ENCODE measurements at places on chromosomes 11 and 22.

DNA sequence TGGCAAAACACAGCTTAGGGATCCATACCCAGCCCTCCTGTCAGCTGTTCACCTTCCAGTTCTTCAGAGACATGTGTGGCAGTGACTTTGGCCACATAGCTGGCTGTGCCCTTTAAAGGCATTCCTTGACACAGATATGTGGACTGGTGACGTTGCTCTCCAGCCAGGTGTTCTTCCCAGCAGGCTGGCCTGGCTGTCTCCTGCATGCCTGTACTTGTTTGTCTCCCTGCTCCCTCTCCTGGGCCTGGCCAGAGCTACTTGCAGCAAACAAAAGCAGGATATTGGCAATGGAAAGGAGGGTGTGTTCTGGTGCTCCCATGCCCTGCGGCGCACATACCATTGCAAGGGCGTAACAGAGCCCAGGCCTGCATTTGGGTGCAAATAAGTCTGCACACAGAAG, 38.3 kb downstream of the PIK3IP1 start:
- DNase-seq = no peak

DNA sequence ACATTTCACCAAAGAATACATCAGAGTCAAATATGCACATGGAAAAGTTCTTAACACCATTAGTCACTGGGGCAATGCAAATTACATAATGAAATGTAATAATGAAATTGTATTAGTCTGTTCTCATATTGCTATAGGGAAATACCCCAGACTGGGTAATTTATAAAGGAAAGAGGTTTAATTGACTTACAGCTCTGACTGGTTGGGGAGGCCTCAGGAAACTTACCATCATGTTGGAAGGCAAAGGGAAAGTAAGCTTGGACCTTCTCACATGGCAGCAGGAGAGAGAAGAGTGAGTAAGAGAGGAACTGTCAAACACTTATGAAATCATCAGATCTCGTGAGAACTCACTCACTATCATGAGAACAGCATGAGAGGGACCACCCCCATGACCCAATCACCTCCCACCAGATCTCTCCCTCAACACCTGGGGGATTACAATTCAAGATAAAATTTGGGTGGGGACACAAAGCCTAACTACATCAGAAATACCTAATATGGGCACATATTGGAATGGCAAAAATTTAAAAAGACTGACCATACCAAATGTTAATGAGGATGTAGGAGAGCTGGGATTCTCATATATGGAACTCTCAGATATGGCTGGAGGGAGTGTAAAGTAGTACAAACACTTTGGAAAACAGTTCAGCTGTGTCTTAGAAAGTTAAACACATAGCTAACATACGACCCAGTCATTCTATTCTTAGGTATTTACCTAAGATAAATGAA, 65.1 kb upstream of the CD44 start:
- no peak for DNase-seq

GRCh38 chr11:122317305-122317704, 201.3 kb upstream of the BLID start:
- DNase-seq = no peak

DNA sequence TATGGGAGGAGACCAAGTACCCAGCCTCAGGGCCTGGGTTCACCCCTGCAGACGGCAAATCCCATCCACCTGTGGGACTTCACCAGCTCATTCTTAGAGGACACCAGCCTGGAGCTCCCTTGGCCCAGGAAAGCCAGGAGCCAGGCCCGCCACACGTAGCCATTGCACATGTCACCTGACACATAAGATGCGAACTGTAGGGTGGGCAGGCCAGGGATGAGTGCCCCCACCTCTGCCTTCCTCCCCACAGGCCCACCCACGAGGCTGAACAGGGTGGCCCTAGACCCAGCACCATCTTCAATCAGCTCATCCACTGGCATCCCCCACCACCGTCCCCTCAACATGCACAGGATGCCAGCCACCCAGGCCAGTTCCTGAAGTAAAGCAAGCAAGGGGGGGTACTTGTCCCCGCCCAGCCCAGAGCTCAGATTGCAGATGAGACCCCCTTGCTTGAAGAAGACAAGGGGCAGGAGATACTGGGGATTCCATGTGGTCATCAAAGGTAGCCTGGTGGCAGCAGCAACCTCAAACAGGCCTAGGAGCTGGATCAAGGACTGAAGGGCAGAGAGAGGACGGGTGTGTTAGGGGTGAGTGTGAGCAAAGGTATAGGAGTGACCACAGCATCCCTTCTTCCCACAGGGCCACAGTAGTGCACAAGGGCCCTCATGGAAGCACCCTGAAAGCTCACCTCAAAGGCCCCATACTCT, 45.6 kb downstream of the IGLL5 start:
- no peak for DNase-seq

DNA sequence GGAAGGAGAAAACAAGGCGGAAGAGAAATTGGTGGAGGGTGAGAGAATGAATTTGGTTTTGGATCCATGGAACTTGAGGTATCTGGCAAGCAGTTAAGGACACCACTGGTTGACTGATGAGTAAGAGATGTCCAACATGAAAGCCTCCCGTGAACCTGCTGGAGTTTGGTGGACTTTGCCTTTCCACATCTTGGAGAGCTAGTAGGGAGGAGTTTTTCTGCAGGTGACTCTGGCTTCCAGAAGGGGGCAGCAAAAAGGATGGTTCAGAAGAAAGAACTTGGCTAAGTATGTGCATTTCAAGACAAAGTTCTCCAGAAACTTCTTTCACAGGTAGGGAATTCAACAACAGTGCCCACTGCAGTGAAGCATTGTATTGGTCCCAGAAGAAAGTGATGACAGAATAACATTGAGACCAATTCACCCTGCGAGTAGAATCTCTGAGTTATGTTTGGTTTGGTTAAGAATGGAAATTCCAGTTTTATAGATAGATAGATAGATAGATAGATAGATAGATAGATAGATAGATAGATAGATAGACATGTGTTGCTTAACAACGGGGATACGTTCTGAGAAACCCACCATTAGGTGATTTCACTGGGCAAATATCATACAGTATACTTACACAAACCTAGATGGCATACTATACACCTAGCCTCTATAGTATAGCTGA, 28.5 kb downstream of the DCDC1 start:
- no peak for DNase-seq
